Aorta (tissue), 5 donors: ENCODE measurements at places on chromosomes 1 and 21.

- no peak for DNase-seq
Observed at GRCh38 chr1:161207173-161207572, 5.0 kb downstream of the NDUFS2 start.

- DNase-seq: no peak
Observed at GRCh38 chr1:190832511-190832910, 354.8 kb upstream of the BRINP3 start.

- DNase-seq: no peak
Observed at GRCh38 chr1:56852476-56852875, 2.1 kb upstream of the C8A start.

GRCh38 chr1:158248771-158249170 lies 5.5 kb upstream of the CD1A start:
- no peak for DNase-seq

DNA sequence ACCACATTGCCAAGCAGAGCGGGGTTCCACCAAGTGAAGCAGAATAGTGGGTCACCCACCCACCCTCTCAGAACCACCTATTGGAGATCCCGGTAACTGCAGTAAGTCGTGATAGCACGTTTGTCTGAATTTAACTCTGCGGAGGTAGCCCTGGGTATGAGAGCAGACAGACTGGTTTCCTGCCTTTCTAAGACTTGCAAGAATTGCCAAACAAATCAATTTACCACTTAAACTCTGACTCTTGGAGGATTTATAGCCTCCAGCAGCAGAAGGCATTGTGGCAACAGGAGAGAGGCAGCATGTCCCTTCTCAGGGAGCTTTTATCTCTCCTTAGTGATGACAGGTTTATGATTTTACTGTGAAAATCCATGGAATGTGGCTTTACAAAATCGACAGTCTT lies 287.9 kb upstream of the FMN2 start:
- DNase-seq: no peak

DNA sequence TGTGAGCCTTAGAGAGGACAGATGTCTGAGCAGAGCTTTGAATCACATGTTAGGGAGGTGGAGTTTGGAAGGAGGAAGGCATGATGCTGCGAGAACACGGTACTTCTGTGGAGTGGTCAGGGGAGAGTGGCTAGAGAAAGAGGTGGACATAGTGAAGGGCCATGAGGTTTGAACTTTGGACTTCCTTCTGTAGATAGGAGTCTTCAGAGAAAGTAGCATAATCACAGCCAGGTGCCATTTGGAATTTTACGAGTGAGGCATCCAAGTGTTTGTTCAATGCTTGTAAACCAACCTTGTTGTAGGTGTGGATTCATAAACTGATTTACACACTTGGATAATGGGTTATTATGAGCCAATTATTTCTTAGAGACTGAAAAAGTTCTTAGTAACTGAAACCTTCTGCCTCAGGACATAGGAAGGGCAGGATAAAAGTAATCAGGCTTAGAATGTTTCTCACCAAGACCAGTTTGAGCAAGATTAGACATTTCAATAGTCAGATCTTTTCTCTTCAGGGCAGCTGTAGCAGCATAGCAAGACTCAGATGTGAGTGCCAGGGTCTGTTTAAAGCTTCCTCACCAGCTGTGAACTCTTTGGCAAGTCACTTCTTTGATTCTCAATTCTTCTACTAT lies 83.5 kb upstream of the HMCN1 start:
- DNase-seq: no peak

DNA sequence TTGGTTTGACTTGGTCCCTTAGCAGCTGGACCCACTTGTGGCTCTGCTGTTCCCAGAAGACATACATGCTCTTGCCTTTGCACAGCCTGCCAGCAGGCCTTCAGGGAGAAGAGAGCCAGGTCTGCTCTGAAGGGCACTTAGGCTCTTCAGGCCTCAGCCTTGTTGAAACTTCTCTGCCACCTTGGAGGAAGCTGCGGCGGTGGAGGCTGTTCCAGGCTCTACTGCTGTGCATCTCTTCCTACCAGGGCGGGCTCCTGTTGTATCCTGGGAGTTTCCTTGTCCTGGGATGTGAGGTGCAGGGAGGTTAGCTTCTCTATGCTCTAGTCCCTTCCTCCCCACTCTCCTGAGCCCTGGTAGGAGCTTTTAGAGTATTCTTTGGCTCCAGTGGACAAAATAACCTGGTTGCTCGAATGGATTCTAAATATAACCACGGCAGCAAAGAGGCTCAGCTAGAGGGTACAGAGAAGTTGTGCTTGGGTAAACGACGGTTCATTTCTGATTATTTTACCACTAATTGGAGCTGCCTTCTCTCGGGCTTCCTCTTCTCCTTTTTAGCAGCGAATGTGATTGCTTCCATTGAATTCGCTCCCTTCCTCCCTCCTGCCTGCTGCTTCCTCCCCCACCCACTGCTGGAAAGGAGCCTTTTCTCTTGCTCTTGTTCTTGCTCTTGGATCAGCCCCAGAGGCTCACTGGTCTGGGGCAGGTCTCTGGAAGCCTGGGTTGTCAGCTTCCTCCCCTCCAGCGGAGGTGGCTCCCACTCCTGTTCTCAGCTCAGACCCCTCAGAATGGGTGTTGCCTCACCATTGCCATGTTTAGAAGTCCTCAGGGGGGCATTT lies 126.6 kb upstream of the CACNA1E start:
- DNase-seq: no peak

GRCh38 chr1:230248016-230248888 lies 177.9 kb downstream of the PGBD5 start:
- DNase-seq: no peak

DNA sequence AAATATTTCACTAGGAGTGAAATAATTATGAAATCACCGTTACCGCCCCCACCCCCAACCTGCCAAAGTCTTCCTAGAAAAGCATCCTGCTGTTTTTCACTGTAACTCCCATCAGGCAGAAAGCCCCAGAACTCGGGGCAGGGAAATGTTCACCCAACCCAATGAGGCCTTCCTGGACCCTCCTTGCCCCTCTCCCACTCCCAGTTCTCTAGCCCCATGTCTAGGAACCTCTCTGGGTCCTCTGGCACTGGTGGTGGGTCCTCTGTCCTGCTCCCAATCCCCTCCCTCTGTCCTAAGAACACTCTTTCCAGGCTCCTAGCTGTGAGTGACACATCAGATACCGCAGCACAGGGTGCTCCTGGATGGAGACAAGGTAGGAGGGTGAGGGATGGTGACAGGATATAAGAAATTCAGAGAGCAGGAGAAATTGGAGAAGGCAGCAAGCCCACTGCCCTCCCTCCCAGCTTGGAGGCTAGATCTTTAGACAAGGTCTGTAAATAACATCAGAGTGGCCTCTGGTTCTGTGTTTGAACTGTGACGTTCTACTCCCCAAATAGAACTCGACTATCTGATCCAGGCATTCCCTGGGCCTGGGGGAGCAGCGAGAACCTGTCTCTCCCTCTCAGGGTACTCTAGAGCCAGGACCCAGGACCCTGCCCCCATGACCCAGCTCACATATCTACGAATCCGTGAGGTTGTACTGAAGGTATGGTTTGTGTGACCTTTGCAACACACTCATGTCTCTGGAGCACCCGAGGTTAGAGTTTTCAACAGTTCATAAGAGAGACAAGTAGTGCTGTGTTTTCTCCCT lies 23.3 kb upstream of the BTG2 start:
- DNase-seq: no peak

GRCh38 chr1:119862276-119862675 lies 34.0 kb downstream of the ADAM30 start:
- DNase-seq: no peak

GRCh38 chr1:77371396-77371795 lies 89.6 kb downstream of the AK5 start:
- no peak for DNase-seq
